ENCODE measurements at places on chromosomes 7 and 10.

- DNase-seq: no peak
These were observed 149.1 kb upstream of the ADO start for GRCh38 chr10:62655337-62655994.

DNA sequence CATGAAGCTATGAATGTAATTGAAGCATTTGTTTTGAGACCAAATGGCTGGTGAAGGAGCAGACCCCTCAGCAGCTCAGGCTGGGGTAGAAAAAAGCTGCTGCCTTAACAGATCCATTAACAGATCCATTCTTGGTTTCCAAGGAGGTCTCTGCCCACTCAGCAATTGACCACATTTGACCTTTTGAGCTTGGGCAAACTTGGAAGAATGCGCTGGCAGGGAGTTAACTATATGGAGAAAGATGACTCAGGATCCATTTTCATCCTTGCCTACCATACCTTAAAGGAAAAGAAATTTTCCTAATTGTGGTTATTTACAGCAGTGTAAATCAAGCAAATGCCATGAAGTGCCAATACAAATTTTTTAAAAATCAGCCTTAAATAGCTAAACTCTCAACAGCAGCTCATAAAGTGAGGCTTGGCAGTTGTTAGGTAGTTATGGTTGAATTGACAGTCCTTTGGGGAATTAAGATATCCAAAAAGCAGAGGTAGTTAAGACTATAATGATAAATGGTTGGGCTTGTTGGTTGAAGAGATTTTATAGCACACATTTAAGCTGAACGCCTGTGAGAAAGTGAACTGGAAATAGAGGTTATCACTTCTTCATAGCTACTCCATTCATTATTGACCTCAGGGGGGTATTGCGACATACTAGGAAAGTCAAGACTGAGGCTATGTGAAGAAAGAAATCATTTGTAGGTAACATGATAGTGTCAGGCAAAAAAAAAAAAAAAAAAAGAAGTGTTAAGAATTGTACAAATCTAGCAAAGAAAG lies 83.9 kb downstream of the MKX start:
- no peak for DNase-seq

DNA sequence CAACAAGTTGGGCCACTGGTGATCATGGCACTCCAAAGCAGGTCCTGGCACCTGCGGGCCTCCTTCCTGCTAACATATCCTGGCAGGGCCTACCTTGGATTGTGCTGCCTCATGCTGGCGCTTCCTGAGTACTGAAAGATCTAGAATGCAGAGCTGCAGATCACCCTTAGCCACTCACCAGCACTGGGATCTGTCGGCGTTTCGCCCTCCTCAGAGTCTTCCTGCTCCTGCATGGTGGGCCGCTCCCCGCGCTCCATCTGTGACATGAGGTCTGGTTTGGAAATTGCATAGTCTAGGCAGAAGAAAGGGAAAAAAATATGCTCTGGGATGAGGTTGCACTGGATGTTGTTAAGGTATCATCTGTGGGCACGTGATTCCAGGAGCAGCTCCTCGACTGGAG lies 10.0 kb downstream of the ZNF777 start:
- no peak for DNase-seq

DNA sequence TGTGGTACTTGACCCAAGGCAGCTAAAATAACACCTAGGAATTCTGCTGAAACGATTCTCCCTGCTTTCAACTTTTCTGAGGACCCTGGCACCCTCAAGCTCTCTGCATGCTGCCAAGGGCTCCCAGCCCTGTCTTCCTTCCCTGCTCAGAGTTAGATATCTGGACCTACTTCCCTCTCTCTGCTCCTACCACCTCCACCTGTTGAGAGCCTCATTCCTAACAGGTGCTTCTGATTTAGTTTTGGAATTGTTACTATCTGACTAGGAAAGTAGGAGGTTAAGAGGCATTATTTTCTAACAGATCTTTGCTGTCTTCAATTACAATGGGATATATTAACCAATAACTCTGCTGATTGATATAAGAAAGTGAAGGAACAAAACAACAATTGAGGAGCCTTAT lies 253.8 kb downstream of the FZD1 start:
- DNase-seq: no peak

DNA sequence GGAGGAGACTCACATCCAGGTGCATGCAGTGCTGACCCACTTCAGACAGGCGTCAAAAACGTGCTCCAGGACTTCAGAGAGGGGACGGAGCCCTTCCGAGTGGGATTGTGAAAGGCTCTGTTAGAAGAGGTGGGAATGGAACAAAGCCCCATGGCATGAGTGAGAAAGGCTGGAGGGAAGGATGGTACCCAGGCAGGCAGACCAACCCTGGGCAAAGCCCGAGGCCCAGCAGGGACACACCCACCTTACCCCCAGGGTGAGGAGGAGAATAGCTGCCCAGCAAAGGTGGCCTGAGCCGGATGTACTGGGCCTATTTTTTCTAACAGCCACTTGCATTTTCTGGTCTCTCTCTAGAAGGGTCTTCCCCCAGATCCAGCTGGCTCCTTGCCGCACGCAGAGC lies 14.8 kb downstream of the CHAT start:
- DNase-seq: no peak

GRCh38 chr7:15682751-15683245 lies 3.7 kb downstream of the MEOX2 start:
- no peak for DNase-seq

DNA sequence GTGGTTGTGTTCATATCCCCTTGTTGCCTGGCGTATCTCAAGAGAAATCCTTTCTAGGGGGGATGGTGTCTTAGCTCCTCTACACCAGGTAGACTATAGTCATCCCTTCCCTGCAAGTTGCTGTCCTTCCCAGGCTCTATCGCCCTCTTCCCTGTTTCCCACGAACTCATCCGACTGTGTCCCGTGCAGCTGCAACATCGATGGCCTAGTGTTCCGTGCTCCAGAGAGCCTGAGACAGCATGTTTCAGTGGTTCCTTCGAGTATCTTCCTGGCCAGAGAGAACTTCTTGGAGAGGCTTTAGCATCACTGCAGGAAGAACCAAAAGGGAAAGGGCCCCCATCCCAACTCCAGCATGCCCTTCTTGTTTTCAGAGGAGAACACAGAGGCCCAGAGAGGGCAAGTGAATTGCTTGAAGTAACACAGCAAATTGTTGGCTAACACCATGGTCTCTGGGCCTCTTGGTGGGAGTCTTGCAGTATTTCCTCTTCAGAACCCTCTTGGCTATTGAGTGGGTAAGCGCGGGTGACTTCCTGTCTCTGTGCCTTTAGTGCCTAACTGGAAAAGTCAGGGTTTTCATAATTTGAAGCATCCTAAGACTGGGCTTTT lies 162.9 kb downstream of the RGS10 start:
- DNase-seq: no peak

GRCh38 chr7:997404-998395 lies 14.7 kb downstream of the CYP2W1 start:
- no peak for DNase-seq

- DNase-seq: peak; percentile 68
These were observed 88.3 kb downstream of the CABCOCO1 start for GRCh38 chr10:61750943-61751471.

DNA sequence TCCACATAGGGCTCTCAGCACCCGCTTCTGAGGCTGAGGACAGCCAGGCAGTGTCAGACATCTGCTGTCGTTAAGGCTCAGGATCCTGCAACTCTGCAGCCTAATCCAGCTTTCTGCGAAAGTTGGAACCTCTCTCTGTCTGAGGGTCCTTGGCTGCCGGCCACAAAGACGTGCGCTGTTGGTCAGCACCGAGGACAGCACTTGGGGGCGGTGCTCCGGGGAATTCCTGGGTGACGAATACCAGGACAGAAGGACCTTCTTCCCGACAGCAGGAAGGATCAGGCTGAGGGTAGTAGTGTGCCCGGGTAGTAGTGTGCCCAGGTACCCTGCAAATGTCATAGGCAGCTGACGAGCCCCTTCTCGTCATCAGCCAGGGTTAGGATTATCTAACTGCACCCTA lies 16.0 kb upstream of the RASGEF1A start:
- DNase-seq: no peak

DNA sequence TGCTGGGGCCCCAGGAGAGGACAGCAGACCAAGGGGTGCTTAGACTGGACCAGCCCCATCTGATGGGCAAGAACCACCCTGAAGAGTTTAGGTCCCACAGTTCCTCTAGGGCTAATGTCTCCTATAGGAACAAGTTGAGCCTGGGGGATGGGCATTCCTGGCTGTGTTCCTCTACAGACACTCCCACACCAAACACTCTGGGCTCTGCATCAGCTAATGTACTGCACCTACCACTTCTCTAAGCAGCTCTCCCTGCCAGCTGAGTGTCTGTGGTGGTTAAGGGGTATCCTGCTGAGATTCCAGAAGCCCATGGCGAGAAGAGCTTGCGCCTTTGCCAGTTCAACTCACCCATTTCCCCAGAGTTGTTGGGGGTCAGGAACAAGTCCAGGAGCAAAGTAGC lies 284.1 kb upstream of the CSTF2T start:
- no peak for DNase-seq

DNA sequence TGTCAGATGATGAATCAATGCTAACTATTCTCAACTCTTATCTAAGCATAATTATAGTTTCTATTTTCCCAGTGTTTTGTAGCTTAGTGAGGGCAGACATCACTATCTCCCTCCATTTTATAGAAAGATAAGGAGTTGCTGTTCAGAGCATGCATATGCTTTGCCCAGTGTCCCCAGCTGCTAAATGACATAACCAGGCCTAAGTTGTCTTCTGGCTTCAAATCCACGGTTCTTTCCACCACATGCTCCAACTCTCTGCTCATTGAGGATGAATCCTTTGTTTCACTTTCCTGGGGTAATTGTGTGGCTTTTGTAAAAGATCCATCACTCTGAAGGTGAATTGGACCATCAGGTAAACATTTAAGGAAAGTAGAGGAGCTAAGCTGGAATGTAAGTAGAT lies 134.0 kb downstream of the SNX10 start:
- peak; percentile 47 for DNase-seq

- DNase-seq: no peak
These were observed 153.6 kb upstream of the PITRM1 start for GRCh38 chr10:3325954-3326750.

DNA sequence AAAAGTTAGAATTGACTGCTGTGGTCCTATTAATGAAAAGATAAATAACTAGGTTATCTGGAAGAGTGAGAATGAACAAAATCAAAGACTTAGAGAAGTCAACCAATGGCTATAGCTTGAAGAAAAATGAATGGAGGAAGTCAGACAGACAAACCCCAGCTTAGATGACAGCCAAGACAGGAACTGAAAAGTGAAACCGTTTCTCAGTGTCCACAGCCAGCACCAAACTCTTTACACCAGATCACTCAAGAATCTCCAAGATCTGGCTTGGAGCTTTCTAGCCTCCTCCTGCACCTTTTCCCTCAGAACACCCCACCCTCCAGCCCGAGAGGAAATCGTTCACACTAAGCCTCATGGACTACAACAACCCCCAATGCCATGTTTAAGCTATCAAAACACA lies 167.0 kb downstream of the SFMBT2 start:
- DNase-seq: no peak

- DNase-seq: no peak
These were observed 577.1 kb downstream of the PARD3 start for GRCh38 chr10:34237898-34238455.

GRCh38 chr7:90654718-90655427 lies 58.8 kb downstream of the CDK14 start:
- DNase-seq: no peak

DNA sequence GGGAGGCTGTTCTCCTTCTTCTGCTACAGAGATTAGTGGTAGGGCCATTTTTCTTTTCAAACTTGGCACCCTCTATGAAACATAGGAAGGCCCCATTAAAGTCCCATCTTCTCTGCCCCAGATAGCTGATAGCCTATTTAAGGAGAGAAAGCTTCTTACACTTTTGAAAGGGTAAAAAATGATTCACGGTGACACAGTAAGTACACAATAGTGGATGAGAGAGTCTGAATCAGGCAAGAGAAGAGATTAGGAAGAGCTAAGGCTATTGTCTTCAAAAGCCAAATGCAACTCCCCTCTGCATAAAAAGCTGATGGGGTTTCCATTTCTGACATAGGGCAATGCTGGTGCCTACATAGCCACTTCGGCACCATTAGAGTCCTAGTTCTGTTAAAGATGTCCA lies 3.6 kb downstream of the INA start:
- no peak for DNase-seq

DNA sequence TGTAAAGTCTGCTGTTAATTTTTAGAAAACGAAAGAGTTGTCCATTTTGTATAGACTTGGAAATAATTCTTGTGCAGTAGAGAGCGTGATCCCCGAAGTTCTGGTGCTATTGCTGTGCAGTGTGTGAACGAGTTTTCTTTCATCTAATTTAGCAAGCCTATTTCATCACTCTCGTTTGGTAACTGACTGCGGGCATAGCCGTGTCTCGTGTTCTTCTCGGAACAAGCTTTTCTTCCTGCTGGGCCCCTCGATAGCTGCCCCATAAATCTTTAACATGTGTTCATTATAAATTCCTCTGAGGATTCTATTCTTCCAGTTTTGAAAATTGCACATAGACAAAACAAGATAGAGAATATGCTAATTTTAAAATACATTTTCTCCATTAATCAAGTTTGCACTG lies 622.0 kb upstream of the PFKP start:
- no peak for DNase-seq

DNA sequence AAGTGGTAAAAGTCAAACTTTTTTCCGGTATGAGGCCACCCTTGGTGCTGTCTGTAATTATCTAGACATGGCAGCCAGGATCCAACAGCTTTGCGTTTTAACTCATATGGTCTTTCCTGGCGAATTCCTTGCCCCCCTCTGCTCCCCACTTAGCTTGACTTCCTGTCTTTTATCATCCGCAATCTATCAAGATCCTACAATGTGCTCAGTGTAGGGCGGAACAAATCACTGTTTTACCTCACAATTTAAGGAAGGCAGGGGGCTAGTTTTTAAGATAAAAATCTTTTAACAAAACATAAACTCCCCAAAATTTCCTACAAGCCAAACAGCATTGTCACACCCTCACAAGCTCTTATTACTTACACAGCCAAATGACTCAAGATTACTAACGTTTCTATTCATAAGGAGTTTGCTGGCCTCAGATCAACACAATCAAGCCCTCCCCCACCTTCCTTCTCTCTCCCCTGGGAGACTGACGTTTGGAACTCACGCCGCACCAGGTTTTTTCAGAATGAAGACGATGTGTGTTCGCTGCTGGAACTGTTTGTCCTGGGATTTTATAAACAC lies 1.3 kb upstream of the CDK14 start:
- peak; percentile 14 for DNase-seq

DNA sequence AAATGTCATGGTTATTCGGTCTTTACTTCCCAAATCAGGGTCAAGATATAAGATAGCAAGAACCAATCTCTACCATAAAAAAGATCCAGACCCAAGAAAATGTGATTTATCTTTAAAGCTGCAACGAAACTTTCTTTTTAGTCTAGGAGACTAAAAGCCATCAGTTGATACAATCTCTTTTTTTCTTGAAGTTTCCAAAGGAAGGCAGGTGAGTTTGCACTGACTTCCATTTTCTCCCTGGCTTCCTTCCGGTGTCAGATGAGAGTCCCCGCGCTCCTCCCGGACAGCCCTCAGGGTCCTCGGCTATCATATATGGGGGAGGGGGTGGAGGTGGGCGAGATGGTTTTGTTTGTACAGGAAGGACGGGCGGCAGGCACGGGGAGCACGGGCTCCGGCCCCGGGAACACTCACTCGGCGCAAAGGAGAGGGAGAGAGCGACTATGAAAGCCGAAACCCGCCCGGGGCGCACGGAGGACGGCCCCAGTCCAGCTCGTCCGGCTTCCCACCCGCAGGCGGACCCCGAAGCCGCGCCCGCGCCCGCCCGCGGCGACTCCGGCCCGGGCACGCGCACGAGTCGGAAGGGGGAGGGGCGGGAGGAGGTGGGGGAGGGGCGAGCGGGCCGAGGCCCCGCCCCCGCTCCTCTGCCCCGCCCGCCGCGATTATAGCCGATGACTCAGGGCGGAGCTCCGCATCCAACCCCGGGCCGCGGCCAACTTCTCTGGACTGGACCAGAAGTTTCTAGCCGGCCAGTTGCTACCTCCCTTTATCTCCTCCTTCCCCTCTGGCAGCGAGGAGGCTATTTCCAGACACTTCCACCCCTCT lies at the start of gene BAG3:
Gene BAG3 (plus strand): TSS at position 689 of the 822 bp plus-strand sequence. CDS start 296 bp downstream, outside the sequence.
- peak; percentile 89 for DNase-seq

Data from NCI-H146 (cell line).